Left ventricle myocardium superior (tissue), 1 donor: ENCODE measurements at places on chromosomes 16 and 17.

DNA sequence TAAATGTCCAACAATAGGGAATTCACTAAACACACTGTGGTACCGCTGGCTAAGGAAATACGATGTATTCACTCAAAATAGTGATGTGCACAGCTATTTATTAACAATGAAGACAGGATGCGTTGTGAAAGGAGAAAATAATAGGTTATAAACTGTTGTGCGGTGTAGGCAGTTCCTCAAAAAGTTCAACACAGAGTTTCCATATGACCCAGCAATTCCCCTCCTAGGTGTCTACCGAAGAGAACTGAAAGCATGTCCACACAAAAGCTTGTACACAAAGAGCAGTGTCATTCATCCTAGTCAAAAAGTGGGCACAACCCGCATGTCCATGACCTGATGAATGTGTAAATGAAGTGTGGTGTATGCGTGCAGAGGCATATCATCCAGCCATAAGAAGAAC, 1.2 kb upstream of the CES1 start:
- DNase-seq, result no peak

GRCh38 chr16:46844771-46845170, 13.8 kb upstream of the C16orf87 start:
- no peak for DNase-seq

DNA sequence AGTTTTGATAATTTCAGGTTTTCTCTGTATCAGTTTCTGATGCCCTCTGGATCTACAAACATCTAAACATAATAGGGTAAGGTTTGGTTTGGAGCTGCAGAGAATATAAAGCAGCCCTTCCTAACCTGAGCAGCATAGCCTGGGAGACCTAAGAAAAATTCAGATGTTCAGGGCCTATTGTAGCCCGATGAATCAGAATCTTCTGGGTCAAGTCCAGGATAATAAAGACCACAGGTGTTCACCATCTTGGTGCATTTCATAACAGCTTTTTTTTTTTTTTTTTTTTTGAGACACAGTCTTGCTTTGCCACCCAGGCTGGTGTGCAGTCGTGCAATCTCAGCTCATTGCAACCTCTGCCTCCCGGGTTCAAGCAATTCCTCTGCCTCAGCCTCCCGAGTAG, 19.7 kb upstream of the ARHGAP17 start:
- no peak for DNase-seq

DNA sequence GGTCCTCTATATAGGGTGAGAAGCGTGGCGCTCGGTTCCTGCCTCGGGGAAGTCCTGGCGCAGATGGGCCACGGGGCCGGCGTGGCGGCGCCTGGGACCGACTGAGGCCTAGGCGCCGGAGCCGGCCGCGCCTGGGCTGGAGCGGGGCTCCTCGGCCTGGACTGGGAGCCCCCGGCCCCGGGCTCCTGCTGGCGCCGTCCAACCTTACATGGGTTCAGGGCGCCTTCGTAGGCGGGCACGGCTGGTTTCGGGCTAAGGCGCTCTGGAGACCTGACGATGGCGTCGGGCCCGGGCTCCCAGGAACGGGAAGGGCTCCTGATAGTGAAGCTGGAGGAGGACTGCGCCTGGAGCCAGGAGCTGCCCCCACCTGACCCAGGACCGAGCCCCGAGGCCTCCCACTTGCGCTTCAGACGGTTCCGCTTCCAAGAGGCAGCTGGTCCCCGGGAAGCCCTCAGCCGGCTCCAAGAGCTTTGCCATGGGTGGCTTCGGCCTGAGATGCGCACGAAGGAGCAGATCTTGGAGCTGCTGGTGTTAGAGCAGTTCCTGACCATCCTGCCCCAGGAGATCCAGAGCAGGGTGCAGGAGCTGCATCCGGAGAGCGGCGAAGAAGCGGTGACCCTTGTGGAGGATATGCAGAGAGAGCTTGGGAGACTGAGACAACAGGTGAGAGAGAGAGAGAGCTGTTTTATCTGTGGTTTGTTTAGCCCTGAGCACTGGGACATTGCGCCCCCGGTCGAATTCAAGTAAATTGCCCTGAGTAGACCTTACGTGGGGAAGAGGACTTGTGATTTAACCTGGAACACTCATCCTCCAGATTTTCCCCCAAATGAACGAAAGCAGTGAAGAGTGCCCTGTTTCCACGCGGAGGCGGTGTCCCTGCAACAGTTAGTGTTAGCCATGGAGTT, 504 bp downstream of the ZNF263 start:
- no peak for DNase-seq

DNA sequence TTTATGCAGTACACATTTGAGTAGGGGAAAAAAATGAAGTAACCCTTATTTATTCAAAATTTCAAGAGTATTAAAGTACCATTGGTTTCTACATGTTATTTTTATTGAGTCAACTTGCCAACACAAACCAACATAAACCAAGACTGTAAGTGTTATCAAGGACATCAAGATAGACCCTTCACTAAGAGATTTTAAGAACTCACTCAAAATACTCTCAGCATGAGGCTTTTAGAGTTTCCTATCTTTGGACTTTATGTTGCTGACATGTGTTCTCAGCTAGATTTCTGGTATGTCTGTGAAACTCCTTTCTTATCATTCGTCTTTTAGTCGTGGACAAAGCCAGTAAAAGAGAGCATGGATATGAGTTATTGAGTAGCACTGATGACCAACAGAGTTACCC, 212.6 kb upstream of the TBX2 start:
- DNase-seq, result no peak

- peak; percentile 64 for DNase-seq
Measured at GRCh38 chr16:74999609-75000480, 1.0 kb downstream of the ZNRF1 start.
